Thyroid gland (tissue), 4 donors: ENCODE measurements at places on chromosomes 2 and 18. TPM values are rescaled to one million over a fixed set of nuclear protein-coding genes. Genes with fewer than 3 reads are reported as not detected.
A peak's percentile ranks its signal among the peaks of the same experiment; 100 is the strongest.

DNA sequence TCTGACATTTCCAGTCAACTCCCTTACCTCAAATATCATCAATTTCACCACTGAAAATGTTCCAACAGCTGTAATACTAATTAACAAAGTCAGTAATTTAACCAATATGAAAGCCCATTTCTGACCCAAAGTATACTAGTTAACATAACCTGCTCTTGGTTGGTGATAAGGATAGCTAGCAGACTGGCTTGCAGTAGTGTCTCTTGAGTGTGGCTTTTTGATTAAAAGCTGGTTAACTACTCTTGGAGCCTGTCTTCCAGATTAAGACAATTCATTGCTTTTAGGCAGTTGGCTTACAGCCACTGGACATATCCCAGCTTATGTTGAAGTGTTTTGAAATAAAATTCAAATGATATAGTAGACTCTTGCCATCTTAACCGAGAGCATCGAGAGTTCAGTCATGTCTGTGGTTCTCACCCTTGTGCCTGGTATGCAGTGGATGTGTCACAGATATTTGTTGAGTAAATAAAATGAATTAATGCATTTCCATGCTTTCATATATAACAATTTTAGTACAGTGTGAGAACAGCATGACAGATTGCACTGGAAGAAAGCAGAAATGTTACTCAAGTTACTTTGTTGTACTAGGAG is 158.1 kb downstream of the TANC1 start:
- H3K27me3 ChIP-seq, result no peaks in the 10 kb centered on the region
- DNase-seq, result no peak
- no peak overlapping the region for H3K27ac ChIP-seq
- no peaks in the 10 kb centered on the region for H3K36me3 ChIP-seq

- H3K27me3 ChIP-seq, result peaks cover 4% of the 10 kb centered on the region
- H3K4me1 ChIP-seq, result peaks cover 4% of the 10 kb centered on the region
- no peaks in the 10 kb centered on the region for H3K36me3 ChIP-seq
- H3K27ac ChIP-seq, result no peak overlapping the region
- no peak for DNase-seq
- H3K4me3 ChIP-seq, result no peak overlapping the region
These were observed 197.2 kb downstream of the MYO3B start for GRCh38 chr2:170375192-170375591.

Gene XDH
- 1.9 TPM for total RNA-seq

DNA sequence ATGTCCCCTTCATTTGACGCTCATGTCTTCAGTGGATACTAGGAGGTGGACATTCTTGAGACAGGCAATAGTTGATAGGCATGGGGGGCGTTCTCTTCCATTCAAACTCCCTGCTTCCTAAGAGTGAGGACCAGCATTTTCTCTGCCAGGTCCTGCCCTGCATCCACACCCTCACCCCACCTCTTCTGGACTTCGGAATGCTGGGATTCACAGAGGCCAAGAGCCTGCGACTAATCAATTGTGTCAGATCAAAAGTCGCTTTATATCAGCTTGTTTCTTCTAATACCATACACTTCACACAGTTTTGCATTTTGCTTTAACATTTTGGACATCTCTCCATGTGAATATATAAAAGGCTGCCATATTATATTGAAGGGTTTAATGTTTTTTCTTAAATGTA is 210.7 kb downstream of the CCDC102B start:
- no peaks in the 10 kb centered on the region for H3K27me3 ChIP-seq
- H3K4me1 ChIP-seq, result no peaks in the 10 kb centered on the region
- no peak overlapping the region for H3K27ac ChIP-seq
- H3K4me3 ChIP-seq, result no peak overlapping the region
- H3K36me3 ChIP-seq, result no peaks in the 10 kb centered on the region
- no peak for DNase-seq

DNA sequence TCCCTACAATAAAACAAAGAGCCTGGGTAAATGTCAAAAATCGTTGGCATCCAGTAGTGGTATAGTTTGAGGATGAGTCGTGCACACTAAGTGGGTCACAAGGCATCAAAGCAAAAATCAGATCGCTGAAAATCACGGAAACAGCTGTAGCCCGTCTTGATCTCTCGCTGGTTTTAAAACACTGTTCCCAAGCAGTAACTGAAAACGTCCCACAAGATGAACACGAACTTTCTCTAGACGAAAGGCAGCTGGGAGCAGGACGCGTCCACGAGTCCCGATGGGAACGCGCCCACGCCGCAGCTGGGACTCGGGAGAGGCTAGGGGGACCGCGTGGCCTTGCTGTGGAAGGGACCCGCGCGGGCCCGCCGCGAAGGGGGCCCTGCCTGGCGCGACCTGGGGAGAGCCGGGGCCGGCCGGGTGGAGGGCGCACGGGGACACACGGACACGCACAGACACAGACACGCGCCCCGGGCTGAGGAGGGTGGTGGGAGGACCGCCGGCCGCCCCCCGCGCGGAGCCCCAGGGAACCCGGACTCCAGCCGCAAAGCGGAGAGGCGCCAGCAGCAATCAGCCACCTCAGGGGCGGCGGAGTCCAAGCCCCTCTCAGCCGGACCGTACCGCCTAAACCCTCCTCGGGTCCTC is 651 bp downstream of the STK17B start:
- no peaks in the 10 kb centered on the region for H3K4me1 ChIP-seq
- DNase-seq, result peak; percentile 21
- peak overlapping the region; percentile 88 for H3K4me3 ChIP-seq

DNA sequence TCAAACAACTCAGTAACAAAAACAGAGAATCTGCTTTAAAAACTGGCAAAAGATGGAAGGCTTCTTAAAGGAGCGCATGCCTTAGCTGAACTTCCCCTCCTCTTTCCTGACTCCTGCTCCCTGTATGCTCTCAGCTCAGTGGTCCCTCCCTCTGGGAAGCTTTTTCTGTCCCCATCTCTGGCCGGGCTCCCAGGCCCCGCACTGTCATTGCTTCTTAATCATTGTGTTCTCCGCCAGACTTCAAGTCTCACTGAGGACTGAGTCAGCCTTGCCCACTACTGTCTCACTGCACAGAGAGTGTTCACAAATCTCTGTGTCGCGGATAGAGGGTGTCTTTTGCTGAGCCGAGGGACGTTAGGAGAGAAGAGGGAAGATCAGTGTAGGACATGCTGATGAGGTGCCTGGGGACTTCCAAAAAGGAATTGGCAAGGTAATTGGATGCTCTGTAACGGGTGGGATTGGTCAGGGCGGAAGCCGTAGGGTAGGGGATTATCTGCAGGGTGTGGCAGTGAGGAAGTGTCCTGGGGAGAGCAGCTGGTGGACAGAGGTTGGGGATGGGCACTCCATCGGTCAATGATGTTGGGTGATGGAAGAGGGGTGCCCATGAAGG is 16.2 kb downstream of the TOGARAM2 start:
- no peaks in the 10 kb centered on the region for H3K27me3 ChIP-seq
- no peaks in the 10 kb centered on the region for H3K36me3 ChIP-seq
- H3K4me1 ChIP-seq, result peaks cover 11% of the 10 kb centered on the region
- DNase-seq, result no peak
- H3K4me3 ChIP-seq, result no peak overlapping the region

DNA sequence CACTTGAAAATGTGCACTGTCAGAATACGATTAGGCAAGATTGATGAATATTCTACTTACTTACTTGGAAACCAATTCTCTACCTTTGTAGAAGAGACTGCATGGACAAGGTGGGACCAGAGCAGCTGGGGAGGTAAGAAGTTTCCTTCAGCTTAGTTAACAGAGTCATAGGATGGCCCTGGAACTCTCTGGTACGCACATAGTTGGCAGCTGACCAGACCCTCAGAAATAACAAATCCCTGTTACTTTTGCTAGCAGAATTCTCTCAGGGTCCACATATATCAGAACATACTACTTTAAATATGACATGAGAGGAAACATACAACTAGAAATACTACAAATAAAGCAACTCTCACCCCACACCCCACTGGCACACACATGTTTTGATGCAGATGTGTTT is 24.8 kb upstream of the STAT1 start:
- DNase-seq, result peak; percentile 39
- no peaks in the 10 kb centered on the region for H3K36me3 ChIP-seq
- peaks cover 12% of the 10 kb centered on the region for H3K4me1 ChIP-seq
- H3K4me3 ChIP-seq, result no peak overlapping the region
- H3K27ac ChIP-seq, result no peak overlapping the region

DNA sequence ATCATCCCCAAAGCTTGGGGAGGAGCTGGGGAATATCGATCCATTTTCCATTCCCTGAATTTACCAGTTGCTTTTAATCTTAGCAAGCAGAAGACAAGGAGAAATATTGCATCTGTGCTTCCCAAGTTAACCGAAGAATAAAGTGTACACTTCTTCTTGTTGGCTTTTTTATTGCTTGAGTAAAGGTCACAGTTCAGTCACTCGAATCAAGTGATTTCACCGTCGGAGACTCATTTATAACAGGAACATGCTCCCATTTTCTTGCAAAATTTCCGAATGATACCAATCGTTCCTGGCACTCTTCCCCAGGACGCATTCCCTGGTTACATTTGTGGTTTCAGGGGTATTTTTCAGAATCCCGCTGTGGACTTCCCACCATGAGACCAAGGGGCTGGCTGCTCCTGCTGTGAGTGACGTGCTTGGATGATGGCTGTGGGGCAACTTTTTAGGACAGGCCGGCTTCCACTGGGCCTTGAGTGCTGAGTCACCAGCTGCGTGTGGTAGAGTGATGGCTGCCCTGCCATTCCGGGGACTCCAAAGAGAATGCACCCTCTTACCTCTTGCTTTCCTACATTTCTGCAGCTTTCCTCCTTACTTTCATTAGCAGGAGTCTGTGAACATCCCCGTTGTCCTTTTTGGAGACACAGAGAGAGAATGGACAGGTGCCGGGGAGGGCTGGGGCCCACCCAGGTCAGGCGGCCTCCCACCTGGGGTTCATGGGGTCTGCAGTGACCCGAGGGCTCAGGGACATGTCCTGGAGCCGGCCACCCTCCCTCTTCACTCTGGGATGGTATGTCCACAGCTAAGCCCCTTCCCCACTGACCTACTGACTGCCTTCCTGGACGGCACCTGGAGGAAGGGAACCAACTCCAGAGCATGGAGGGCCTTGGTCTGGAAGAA is 60.7 kb upstream of the HDAC4 start:
- no peaks in the 10 kb centered on the region for H3K27me3 ChIP-seq
- no peak for DNase-seq

- DNase-seq, result no peak
- H3K27me3 ChIP-seq, result no peaks in the 10 kb centered on the region
- H3K4me1 ChIP-seq, result peaks cover 11% of the 10 kb centered on the region
- H3K4me3 ChIP-seq, result no peak overlapping the region
- peaks cover 11% of the 10 kb centered on the region for H3K36me3 ChIP-seq
- no peak overlapping the region for H3K27ac ChIP-seq
These were observed 31.2 kb downstream of the SMAD7 start for GRCh38 chr18:48919547-48919946.

- H3K27me3 ChIP-seq, result no peaks in the 10 kb centered on the region
- peaks cover 10% of the 10 kb centered on the region for H3K36me3 ChIP-seq
- H3K4me3 ChIP-seq, result no peak overlapping the region
These were observed 41.9 kb downstream of the RPIA start for GRCh38 chr2:88733155-88733902.

GRCh38 chr18:42401131-42401673 is 446.2 kb downstream of the PIK3C3 start:
- H3K4me3 ChIP-seq, result no peak overlapping the region
- H3K36me3 ChIP-seq, result no peaks in the 10 kb centered on the region
- peaks cover 14% of the 10 kb centered on the region for H3K4me1 ChIP-seq
- H3K27me3 ChIP-seq, result no peaks in the 10 kb centered on the region

GRCh38 chr2:84972932-84973331 is 2.0 kb downstream of the KCMF1 start:
- H3K4me3 ChIP-seq, result peak overlapping the region; percentile 6
- no peaks in the 10 kb centered on the region for H3K27me3 ChIP-seq
- H3K36me3 ChIP-seq, result no peaks in the 10 kb centered on the region
- DNase-seq, result no peak
- H3K27ac ChIP-seq, result peak overlapping the region; percentile 93
- peaks cover 40% of the 10 kb centered on the region for H3K4me1 ChIP-seq

DNA sequence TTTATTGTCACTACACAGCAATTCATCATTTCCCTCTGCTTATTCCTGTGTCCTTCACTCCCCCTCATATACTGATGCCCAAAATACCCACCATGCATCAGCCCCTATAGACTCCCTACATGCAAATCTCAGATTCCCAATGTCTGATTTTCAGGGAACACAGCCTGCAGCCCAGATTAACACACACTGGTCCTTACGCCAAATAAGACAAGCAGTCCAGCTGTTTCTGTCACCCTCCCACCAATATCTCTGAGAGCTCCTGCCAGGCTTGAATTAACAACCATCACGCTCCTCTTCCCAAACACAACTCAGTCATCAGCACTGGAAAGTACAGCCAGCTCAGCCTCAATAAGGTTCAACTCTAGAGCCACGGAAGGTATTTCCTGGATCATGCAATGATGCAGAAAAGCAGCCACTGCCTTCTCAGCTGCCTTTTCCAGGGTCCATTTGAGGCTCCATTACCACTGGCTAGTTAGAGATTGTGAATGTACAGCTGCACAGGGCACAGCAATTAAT is 39.0 kb upstream of the SLC35F5 start:
- no peaks in the 10 kb centered on the region for H3K4me1 ChIP-seq
- H3K27ac ChIP-seq, result no peak overlapping the region
- no peak overlapping the region for H3K4me3 ChIP-seq

Gene MAP3K19
- total RNA-seq, result not detected

DNA sequence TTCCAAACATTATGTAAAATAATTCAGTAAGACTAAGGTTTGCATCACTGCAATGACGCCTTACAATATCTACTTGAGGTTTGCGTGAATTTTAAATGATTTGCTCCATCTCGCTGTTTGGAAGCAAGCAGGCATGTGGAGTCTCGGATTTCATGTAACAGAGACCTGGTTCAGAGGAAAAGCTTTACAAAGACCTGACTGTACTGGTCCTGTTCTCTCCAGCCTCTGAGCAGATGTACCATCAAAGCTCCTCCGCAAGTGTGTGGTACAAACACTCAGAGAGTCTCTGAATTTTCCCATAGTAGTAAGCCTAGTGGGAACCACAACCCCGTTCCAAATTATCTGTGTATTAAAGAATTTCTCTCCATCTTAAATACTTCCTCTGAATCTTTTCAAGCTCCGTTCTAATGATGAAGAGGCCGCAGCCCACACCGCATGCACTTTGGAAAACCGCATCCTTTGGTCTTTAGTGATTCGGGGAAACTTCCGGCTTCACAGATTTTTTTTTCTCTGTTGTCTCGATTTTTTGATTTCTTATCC is 728.1 kb upstream of the SOX11 start:
- H3K27me3 ChIP-seq, result no peaks in the 10 kb centered on the region
- no peak overlapping the region for H3K4me3 ChIP-seq
- H3K36me3 ChIP-seq, result no peaks in the 10 kb centered on the region
- H3K27ac ChIP-seq, result no peak overlapping the region
- DNase-seq, result no peak

GRCh38 chr18:34626404-34627136 is 83.5 kb upstream of the DTNA start:
- H3K4me3 ChIP-seq, result no peak overlapping the region
- no peak for DNase-seq
- H3K27ac ChIP-seq, result no peak overlapping the region
- H3K36me3 ChIP-seq, result no peaks in the 10 kb centered on the region
- no peaks in the 10 kb centered on the region for H3K4me1 ChIP-seq

GRCh38 chr2:208361077-208361441 is 45.5 kb upstream of the PTH2R start:
- no peaks in the 10 kb centered on the region for H3K27me3 ChIP-seq
- H3K27ac ChIP-seq, result no peak overlapping the region
- DNase-seq, result no peak
- no peak overlapping the region for H3K4me3 ChIP-seq
- peaks cover 16% of the 10 kb centered on the region for H3K4me1 ChIP-seq

- no peak for DNase-seq
- H3K27ac ChIP-seq, result no peak overlapping the region
- no peaks in the 10 kb centered on the region for H3K36me3 ChIP-seq
- H3K27me3 ChIP-seq, result no peaks in the 10 kb centered on the region
- H3K4me1 ChIP-seq, result no peaks in the 10 kb centered on the region
These were observed 6.0 kb downstream of the LHCGR start for GRCh38 chr2:48749291-48750127.
